ENCODE measurements at places on chromosomes 16 and 17.

GRCh38 chr17:45291171-45291805 is 25.5 kb downstream of the MAP3K14 start:
- no peak for DNase-seq

DNA sequence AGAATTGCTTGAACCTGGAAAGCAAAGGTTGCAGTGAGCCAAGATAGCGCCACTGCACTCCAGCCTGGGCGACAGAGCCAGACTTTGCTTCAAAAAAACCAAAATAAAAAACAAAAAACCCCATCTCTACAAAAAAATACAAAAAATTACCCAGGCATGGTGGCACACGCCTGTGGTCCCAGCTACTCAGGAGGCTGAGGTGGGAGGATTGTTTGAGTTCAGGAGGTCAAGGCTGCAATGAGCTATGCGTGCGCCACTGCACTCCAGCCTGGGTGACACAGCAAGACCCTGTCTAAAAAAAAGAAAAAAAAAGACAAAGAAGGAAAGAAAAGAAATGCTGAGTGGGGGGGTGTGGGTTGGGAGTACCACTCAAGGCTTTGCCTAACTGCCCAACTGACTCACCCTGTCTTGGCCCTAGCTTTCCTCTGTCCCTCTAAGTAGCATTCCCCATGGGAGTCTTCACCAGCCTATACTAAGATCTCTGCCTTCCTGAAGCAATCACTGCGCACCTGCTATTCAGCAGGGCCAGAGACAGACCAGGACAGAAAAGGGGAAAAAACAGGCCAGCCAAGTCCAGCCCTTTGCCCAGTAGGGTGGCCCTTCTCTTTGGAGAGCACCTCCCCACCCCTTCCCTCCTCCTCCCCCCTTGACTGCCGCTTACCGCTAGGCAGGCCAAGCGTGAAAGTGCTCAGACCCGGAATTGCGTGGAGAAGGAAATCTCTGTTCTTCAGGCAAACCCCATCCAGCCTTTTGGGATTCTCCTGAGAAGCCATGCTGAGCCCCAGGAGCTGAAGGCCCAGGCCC is 45.8 kb downstream of the RTN4RL1 start:
- no peak for DNase-seq

DNA sequence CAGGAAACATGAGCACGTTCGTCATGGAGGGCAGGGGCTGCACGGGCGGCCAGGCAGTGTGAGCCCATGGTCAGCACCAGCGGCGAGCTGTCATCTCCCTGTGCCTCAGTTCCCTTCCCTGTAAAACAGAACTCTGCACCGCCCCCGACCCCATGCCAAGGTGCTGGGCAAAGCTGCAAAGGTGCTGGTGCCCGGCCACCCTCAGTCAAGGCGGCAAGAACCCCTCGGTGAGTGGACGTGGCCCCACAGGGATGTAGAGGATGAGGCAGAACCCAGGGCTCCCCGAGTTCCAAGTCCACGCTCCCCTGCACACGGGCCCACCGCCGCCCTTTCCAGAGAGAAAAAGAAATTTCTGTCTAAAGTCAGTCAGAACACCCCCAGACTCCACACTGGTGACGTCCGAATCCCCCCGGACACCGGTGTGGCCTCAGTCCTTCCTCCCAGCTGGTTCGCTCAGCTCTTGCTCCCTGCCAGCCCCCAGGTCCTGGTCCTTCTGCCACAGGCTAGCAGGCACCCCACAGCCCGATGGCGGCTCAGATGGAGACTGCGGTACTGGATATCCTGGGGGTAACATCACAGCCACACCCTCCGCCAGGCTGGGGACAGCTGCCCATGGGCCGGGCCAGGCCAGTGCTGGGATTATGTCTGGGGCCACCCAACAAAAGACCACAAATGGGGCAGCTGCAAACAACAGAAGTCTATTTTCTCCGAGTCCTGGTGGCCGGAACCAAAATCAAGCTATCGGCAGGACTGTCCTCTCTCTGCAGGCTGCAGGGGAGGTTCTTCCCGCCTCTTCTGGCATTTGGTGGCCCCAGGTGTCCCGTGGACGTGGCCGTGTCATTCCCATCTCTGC is 14.4 kb upstream of the BAHCC1 start:
- no peak for DNase-seq

DNA sequence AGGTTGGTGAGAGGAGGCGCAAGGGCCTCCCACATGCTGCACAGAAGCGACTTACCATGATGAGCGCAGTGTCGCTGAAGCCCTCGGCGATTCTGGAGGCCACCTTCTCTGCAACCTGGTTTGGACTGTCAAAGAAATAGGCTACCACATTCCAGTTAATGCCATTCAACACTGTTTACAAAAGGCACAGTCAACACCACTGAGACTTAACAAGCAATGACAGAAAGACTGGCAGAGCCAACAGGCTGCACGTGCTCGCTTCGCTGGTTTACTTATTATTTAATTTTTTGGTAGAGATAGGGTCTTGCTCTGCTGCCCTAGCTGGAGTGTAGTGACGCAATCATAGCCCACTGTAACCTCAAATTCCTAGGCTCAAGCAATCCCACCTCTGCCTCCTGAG is 18.2 kb downstream of the EMC8 start:
- DNase-seq: no peak

GRCh38 chr17:71649941-71650350 is 470.9 kb upstream of the SOX9 start:
- no peak for DNase-seq

DNA sequence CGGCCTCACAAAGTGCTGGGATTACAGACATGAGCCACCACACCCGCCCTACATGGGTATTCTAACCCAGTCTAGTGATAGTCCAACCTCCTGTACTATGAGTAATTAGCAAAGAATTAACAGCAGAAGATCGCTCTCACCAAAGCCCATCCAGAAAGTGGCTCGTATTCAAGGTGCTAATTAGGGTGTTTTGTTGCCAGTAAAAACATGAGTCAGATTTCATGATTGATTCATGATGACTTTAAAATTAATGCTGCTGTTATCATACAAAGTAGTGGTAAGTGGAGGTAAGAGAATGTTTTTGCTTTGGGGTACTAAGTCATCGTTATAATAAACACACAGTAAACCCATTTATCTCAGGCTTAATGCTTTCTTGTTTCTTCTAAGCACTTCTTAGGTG is 428.8 kb downstream of the WWOX start:
- DNase-seq: no peak

GRCh38 chr16:77807-78443 is at the start of gene MPG:
Gene MPG (plus strand): TSS chr16:78225. CDS start chr16:78310, 85 bp downstream.
- DNase-seq: peak; percentile 97

- DNase-seq: peak; percentile 53
Measured at GRCh38 chr17:1275962-1276736, 3.3 kb upstream of the TRARG1 start.

GRCh38 chr16:22634954-22635353 is 124.3 kb downstream of the NPIPB5 start:
- DNase-seq: no peak

DNA sequence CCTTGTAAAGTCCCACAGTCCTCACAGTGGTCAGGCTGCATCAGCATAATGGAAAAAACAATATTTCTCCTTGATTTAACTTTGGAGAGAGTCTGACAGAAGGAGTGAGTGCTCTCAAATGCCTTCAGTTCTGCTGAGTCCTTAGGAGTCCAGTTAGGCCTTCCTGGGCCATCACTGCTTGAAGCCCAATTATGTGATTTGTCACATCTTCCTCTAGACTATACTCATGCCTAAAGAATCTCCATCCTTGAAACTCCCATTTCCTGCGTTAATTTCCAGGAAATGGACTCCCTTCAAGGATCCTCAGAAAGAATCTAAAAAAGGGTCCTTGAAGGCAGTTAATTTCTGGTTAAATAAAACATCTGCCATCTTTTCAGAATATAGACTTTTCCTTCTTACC is 52.8 kb downstream of the SLFN5 start:
- no peak for DNase-seq

GRCh38 chr16:66199189-66199588 is 167.3 kb upstream of the CDH5 start:
- no peak for DNase-seq

DNA sequence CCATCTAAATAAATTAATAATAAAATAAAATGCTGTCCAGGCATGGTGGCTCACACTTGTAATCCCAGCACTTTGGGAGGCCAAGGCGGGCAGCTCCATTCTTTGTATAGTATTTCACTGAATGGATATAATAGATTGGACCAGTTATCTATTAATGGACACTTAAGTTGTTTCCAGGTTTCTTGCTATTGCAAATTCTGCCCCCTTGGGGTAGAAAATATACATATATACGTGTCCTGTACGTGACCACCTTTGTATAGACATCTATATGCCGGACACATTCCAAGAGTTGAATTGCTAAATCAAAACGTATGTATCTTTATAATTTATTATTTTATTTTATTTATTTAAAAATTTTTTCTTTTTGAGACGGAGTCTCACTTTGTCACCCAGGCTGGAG is 3.9 kb upstream of the EXOC7 start:
- DNase-seq: no peak

- no peak for DNase-seq
Measured at GRCh38 chr16:29910819-29911675, 10.8 kb downstream of the ASPHD1 start.

GRCh38 chr16:73480381-73480780 is 432.5 kb upstream of the ZFHX3 start:
- DNase-seq: no peak

DNA sequence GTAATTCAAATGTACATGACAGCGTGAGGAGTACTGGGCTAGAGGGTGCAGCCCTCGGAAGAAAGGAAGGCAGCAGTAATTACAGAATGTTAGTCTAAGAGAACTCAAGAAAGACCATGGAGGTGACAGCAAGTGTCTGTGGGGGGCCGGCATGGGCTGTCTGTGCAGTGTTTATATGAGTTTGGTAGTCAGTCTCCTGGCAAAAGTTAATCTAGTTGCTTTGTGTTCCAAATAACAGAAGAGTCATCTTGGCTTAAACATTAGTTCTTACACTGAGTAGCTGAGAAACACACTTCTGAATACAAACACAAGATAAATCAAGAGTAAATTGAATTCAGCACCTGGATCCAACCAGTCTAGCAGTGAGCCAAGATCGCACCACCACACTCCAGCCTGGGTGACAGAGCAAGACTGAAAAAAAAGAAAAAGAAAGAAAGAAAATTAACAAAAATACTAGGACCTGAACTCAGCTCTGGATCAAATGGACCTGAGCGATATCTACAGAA is 189.3 kb upstream of the COX10 start:
- DNase-seq: no peak

All from 8988T (cell line).